ENCODE measurements at places on chromosomes 2 and 18.

DNA sequence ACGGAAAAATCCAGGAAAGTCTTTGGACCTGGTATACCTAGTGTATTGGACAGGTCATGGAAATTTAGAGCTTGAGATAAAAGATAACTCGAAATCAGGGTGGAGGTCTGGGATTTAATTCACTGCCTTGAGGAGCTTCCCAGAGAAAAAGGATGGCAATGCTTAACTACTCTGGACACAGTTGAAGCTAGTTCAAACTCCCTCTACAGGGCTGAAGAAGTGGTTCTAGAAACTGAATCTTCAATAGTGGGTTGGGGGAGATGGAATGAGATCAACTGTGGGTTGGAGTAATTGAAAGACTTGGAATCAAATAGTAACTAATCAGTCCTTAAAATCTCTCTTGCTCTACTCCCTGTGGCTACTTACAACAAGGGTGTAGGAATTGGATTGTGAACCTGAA, 600.1 kb downstream of the IRS1 start:
- DNase-seq: no peak

DNA sequence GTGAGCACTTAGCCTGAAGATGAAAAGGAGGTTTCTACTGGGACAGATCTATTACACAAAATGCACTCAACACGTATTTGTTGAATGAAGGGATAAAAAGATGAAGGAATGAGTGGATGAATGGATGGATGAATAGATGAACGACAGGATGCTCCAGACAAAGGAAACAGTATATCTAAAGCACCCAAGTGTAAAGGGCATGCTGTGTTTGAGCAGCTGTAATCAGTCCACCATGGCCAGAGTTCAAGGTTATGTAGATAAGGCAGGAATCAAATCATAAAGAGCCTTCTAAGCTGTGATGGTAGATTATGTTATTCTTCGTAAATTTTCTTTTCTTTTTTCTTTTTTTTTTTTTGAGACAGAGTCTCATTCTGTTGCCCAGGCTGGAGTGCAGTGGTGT, 213.8 kb upstream of the FBXO11 start:
- DNase-seq: no peak

GRCh38 chr2:121246704-121247255, 38.2 kb downstream of the TFCP2L1 start:
- DNase-seq: no peak

DNA sequence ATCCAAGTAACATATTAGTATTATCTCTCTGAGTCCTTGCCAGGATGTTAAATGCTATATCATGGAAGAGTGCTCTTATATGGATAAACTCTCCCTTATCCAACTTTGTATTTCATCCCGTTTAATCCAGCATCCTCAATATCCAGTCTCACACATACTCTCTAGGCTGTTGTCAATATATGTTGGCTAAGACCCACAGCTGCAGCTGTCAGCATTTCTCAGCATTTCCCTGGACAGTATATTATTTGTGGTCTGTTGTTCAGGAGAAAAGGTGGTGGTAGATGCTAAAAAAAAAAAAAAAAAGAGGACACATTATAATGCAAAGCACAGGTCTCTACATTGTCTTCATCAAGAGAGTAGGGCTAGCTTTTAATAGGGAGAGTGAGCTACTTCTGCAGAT, 1368.0 kb upstream of the ZEB2 start:
- DNase-seq: no peak

DNA sequence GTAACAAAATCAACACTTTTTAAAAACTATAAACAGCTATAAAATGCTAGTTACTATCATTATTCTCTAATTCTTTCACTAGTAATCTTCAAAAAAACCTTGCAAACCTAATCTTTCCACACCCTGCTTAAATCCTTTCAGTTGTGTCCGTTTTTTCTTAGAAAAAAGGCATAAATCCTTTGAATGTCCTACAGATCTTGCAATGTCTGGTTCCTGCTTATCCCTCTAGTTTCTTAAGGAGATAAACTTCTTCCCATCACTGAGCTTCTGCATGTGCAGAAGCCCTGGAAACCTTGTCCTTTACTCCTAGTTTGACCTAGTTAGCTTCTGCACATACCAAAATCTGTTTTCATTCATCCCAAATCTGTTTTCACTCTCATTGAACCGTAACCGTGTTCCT, 1.3 kb upstream of the PNO1 start:
- DNase-seq: no peak

DNA sequence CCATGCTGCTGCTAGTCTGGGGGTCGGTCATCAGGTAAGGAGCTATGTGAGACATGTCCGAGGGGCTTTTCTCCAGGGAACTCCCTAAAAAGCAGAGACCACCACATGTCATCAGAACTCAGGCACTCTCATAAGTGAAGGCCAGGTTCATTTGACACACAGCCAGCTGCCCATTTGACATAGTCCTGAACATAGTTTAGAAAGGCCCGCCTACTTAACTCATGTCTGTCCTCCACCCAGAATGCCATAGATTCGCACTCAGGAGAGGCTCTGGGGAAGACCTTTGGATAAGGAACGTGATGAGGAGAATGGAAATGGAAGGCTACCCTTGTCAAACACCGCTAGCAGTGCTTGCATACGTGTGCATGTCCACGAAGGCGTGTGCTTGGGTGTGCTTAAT, 157.2 kb downstream of the PTGR3 start:
- DNase-seq: no peak

Measured in stimulated activated CD4-positive, alpha-beta T cell treated with anti-CD3 and anti-CD28 coated beads, Interleukin-1b, Interleukin-23, amount 100 ng/mL, for 4 hours (primary cell).